Fibroblast of lung (primary cell): ENCODE measurements at places on chromosomes 1 and 21.
A peak's percentile ranks its signal among the peaks of the same experiment; 100 is the strongest.

DNA sequence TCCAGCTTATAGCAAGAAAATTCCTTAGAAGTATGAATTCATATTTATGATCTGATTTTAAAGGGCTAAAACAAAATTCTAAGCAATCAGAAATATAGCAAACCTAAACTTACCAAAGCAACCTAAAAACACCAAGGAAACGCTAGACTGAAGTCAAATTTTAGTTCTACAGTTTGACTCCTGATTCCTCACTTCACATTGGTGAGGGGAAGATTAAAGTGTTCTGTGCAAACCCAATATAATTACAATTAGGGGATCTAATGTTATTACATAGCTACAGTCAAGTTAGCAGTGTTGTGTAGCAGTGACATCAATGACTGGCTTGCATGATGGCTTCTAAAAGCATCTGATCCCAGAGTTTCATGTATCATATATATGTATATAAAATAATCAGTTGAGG lies 11.6 kb downstream of the HNRNPU start:
- no peak for DNase-seq

- no peak for DNase-seq
These were observed 13.4 kb upstream of the PGBD2 start for GRCh38 chr1:248892590-248892989.

DNA sequence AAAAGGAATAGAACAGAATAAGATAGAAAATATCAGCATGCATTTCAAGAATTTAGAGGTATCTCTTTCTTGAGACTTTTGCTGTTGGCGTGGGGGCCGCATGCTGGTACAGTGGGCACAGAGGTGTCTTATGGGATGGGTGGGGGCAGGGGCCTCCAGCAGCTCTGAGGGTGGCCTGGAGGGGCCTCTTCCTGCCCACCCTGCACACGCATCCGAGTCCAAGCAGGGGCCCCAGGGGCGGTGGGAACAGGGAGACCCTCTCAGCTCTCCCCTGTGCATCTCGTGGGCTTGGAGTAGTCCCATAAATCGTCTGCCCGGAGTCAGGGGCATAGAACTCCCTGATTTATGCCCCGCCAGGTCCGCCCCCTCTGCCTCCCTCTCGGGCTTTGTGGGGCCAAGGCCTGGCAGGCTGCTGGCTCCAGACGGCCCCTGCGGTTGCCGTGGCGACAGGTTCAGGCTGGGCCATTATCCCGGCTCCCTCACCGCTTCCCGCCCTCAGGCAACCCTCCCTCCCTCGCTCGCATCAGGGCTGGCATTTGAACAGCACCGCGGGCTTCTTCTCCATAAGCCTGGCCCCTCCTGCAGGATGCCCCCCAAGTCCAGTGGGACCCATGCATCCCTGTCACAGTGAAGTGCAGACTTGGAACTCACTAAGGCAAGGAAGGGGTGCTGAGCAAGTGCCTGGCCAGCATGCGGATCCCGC lies 133.2 kb upstream of the ZBTB40 start:
- no peak for DNase-seq

DNA sequence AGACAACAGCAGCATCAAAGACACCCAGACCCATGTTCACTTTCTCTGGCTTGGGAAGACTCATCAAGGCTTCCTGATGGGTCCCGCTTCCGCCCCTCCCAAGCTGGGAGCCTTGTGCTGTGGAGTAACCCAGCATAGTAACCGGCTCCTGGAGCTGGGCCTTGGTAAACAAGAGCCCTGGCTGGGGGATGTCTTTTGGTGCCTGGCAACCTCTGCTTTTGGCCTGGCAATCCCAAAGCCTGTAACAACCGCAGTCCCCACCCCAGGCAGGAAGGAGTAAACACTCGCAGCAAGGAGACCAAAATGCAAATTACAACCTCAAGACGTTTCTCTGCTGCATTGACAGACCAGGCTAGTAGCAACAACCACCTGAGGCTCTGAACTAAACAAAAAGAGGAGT lies 16.9 kb upstream of the THRAP3 start:
- DNase-seq: peak; percentile 84

DNA sequence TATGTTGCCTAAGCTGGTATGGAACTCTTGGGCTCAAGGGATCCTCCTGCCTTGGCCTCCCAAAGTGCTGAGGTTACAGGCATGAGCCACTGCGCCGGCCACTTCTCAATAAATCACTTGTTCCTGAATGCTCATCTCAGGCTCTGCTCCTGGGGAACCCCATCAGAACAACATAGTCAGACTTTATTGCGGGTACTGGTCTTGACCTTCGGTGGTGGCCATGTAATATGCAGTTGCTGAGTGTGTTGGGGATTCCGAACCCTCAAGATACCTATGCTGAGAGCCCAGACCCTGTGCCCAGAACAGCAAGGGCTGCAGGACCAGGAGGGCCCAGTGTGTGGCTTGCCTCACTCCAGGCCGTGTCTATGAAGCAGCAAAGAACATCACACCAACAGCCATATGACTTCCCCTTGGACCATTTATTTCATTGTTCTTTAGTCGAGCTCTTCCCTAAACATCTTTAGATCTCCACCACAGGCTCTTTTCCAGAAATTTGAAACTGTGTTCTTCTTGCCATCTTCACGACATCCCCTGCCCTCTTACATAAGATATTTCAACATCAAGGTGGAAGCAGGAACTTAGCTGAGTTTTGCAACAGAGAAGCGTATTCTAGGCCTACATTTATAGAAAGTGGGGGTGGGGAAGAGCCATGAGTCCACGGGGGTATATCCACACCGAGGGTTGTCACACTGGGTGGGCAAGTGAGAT lies 12.7 kb upstream of the SDHB start:
- DNase-seq: no peak

GRCh38 chr1:205325334-205325884 lies 3.9 kb upstream of the NUAK2 start:
- peak; percentile 82 for DNase-seq

DNA sequence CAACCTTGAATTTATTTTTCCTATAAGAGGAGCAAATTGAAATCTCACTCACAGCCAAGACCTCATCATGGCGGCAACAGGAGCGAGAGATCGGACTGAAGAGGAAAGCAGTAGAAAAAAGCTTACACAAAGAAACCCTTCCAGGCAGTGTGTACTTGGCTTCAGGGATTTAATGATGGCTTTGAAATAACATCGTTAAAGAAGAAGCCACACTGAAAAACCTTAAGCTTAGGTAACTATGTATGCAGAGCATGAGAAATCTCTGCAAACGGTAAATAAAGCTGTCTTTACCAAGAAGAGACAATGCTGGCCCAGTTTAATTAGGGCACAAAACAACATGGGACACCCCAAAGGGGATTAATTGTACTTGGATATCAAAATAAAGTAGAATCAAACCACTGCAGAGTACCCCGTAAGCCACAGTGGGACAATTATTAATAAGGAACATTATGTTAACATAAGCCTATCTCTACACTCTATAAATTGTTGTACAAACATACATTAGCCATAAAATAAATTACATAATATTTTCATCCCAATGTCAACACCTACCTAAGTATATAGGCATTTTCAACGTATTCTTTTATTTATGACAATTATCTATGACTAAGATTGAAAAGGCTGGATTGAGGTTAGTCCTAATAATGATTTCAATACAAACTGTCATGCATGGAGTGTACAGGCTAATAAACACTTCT lies 360.2 kb upstream of the CHRM3 start:
- DNase-seq: no peak

DNA sequence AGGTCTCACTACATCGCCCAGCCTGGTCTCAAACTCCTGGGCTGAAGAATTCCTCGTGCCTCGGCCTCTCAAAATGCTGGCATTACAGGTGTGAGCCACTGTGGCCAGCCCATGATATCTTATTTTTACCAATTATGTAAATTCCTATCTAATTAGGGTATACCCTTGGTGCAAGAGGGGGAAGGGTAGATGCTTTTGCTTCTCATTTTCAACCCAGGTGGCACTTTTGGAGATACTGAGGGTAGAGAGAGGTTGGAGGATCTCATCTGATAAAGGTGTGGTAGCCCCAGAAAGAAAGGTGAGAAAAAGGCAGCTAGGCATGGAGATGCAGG lies 17.4 kb downstream of the ENSA start:
- DNase-seq: no peak

GRCh38 chr1:87759421-87760087 lies 430.9 kb downstream of the LMO4 start:
- no peak for DNase-seq

- peak; percentile 96 for DNase-seq
These were observed 89.5 kb downstream of the SCMH1 start for GRCh38 chr1:41152622-41153044.

DNA sequence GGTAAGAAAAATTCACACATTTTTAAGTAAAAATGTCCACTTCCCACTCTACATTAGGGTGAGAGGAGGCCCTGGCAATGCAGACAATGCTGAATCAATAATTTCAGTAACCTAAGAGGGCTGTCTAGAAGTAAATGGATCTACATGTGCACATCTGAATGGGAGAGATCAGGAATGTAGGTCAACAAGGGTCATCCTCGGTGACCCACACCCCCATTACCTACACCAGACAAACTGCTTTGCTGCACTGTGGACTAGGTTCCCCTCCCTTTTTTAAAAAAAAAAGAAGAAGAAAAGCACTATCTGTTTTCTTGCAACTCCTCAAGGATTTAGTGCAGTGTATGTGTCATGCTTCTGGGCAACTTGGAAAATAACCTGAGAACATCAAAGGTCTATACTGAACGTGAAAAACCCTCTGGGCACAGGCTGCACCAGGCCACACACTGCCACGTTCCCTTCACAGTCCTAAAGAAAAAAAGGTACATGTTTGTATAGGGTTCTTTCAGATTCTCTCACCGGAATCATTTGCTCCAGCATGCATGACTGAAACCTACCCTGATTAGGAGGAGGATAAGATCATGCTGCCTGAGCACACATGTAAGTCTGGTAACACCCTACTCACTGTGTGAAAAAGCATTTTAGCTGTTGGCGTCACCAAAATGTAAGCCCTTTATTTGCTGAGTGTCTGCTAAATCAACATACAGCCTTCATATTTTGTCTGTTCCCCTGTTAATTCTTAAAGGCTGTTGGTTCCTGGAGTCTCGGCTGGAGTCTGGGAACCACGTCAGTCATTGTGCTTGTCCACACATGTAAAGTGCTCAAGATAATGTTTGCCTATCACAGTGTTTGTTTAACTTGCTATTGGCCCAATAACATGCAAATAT lies 341.0 kb downstream of the SMYD3 start:
- no peak for DNase-seq

DNA sequence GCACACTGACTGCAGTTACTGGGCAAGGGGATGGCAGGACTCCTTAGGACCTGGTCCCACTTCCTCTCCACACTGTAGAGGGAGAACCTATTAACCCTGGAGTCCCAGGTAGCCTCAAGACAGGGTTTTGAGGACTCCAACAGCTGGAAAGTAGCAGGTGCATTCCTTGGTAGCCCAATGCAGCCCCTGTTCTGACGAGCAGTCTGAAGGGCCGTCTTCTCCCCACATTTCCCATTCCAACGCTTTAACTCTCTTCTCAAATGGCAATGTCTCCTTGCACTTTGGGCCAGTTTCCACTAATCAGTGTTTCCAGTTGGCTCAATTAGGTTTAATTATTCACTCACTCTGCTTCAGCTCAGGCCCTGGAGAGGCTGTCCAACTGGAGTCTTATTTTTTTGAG lies 8.8 kb upstream of the INPP5B start:
- no peak for DNase-seq

- peak; percentile 8 for DNase-seq
These were observed 38.3 kb downstream of the IFI44 start for GRCh38 chr1:78687914-78688313.

- DNase-seq: peak; percentile 42
These were observed 13.6 kb downstream of the NUP210L start for GRCh38 chr1:154141240-154141639.

GRCh38 chr1:84899969-84900368 lies 7.0 kb upstream of the LPAR3 start:
- DNase-seq: no peak

DNA sequence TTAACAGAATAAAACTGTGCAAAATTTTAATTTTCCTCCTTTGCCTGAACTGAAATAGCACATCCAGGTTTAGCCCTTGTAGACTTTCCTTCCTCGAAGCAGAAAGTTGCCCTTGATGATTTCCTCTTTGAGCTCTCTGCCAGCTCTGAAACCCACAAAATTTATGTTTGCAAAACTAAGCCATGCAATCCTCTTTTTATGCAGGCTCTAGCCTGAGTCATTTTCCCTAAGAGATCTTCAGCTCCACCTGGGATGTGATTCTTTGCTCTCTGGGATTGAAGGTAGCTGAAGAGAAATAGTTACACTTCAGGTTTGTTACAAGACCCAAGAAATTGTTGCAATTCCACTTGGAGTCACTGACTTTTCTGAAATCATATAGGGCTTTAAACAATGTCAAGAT lies 1.4 kb upstream of the F3 start:
- DNase-seq: peak; percentile 69

DNA sequence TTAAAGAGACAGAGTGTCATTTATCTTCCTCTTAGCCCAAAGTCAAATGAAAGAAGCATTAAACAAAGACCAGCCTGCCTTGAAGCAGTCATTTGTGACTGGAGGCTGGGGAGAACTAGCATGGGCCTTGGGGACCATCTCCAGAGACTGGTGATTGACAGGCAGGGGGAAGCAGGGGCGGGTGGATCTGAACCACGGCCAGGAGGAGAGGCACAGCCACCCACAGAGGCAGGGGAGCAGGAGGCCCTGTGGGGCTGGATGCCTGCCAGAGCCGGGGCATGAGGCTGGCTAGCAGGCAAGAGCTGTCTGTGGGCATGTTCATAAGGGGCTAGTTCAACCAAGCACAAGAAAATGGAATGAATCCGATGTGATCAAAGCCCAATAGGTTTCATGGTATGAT lies 73.9 kb downstream of the PLXNA2 start:
- no peak for DNase-seq

- no peak for DNase-seq
These were observed 35.3 kb downstream of the UMODL1 start for GRCh38 chr21:42106425-42106824.

GRCh38 chr21:42279341-42279871 lies 35.8 kb downstream of the TFF3 start:
- DNase-seq: no peak

GRCh38 chr1:226310245-226310540 lies 1.2 kb upstream of the LIN9 start:
- DNase-seq: no peak

DNA sequence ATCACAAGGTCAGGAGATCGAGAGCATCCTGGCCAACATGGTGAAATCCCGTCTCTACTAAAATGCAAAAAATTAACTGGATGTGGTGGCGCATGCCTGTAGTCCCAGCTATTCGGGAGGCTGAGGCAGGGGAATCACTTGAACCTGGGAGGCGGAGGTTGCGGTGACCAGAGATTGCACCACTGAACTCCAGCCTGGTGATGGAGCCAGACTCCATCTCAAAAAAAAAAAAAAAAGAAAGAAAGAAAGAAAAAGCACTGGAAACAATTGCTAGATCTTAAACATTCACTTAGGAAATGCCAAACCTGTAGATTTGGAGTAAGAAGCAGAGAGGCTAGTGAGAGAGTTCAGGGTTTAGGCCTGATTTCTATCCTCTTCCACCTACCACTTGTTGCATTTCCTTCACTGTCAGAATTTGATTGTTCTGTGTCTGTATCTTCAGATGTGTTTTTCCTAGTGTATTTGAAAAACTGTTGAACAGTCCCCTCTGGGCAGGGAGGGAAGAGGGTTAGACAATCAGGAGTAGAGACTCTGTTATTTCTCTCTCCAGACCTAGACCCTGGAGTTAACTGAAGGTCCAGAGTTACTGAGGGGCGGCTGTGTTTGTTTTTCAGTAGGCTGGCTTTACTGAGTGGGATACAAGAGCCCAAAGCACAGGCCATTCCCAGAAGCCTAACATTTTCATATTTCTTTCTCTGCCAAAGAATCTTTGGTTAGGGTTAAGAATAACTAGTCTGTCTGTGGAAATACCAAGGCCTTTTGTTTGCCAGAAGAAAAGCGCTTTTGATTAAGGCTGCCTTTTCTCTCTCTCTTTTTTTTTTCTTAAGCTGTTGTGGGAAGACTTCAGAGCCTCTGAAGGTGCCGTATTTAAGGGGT lies 31.1 kb upstream of the MACF1 start:
- DNase-seq: no peak
